ENCODE measurements at places on chromosomes 11 and 22. TPM values are rescaled to one million over a fixed set of nuclear protein-coding genes. Genes with fewer than 3 reads are reported as not detected.

Gene POGLUT3
- 14.6 TPM for total RNA-seq

Gene MS4A12
- not detected for total RNA-seq

Gene PNPLA3
- 24.6 TPM for total RNA-seq

Gene KCNK4
- total RNA-seq = not detected

All from H1 (cell line).